CD4-positive, alpha-beta T cell treated with Interleukin-4 for 1 hour (primary cell): ENCODE measurements at places on chromosomes 3 and 15.

- peak; percentile 24 for DNase-seq
Observed at GRCh38 chr3:127822682-127823425, 539 bp upstream of the MGLL start.

DNA sequence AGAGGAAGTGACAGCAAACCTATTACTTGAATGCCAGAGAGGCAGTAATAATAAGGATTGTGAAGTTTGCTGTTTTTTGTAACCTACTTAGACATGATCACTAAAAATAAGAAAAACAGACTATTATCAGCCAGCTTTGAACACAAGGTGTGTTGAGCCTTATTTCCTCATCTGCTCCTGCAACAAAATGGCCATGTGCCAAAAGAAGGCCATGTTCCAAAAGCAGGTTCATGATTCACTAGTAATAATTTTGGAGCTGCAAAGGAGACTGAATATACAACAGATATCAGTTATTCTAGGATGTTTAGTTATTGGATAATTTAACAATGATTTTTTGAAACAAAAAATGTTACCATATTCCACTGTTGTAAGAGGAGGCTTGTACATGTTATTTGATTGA is 578.7 kb downstream of the SQOR start:
- DNase-seq = no peak

GRCh38 chr15:79901958-79902357 is 5.1 kb upstream of the MTHFS start:
- no peak for DNase-seq

DNA sequence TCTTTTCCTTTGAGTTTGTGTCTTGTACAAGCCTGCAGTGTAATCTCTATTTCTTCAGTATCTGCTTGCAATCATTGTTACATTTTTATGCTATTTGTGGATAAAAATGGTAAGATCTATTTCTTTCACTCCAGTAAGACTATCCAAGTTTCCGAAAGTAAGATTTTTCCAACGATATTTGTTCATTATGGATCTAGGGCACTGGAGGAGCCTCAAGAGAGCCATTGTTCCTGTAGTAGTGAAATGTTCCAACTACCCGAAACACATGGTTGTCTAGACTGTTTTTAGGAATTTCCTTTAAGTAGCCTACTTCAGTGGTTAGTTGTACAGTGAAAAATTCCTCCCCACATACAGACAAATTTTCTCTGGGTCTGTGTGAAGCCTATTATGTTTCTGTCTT is 597.4 kb downstream of the RSL24D1 start:
- no peak for DNase-seq

DNA sequence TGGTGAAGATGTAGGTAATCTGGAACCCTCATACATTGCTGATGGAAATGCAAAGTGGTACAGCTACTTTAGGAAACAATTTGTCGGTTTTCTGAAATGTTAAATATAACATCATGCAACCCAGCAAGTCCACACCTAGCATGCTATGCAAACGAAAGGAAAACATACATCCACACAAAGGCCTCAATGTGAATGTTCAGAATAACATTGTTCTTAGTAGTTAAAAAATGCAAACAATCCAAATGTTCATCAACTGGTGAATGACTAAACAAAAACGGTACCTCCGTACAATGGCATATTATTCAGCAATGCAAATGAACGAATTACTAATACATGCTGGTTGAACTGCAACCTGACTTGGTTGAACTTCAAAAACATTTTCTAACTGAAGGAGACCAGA is 423.3 kb upstream of the THRB start:
- DNase-seq = no peak

DNA sequence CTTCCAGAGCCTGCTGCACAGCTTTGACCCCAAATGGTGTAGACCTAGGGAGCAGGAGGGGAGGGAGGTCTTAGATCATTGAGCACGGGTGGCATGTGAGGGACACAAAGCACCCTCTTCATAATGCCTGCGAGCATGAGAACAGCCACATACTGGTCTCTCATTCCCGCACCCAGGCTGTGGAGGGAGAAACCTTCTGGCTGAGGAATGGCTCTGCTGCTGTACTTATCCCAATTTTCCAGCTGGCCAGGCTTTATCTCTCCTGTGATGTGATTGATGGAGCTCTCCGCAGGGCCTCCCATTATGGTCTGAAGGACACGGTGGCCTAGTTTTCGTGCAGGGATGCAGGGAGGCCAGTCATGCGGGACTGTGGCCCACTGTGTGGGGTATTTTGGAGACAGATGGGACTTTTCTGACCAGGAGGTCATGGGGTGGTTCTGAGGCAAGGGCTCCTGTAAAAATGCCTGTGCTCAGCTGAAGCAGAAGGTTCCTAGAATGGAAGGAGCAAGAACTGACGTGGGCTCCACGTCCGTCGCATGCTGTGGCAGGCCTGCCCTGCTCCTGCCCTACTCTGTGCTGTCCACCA is 251.5 kb downstream of the PLCL2 start:
- DNase-seq = no peak

DNA sequence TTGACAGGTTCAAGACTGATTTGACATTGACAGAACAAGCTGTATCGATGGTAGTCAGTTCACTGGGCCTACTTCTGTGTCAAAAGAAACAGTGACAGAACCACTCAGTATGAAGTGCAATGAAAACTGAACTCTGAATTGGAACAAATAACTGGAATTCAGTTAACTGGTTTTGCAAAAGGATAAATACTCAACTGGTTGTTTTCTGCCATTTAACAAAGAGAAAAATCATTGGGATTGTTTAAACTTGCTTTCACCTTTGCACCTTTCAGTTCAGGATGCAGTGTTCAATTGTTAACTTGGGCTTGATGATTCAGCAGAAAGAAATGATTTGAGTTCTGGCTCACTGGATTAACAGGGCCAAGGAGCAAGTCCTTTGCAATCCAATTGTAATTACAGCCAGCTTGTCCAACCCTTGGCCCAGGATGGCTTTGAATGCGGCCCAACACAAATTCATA is 4.9 kb downstream of the BTD start:
- DNase-seq = no peak

DNA sequence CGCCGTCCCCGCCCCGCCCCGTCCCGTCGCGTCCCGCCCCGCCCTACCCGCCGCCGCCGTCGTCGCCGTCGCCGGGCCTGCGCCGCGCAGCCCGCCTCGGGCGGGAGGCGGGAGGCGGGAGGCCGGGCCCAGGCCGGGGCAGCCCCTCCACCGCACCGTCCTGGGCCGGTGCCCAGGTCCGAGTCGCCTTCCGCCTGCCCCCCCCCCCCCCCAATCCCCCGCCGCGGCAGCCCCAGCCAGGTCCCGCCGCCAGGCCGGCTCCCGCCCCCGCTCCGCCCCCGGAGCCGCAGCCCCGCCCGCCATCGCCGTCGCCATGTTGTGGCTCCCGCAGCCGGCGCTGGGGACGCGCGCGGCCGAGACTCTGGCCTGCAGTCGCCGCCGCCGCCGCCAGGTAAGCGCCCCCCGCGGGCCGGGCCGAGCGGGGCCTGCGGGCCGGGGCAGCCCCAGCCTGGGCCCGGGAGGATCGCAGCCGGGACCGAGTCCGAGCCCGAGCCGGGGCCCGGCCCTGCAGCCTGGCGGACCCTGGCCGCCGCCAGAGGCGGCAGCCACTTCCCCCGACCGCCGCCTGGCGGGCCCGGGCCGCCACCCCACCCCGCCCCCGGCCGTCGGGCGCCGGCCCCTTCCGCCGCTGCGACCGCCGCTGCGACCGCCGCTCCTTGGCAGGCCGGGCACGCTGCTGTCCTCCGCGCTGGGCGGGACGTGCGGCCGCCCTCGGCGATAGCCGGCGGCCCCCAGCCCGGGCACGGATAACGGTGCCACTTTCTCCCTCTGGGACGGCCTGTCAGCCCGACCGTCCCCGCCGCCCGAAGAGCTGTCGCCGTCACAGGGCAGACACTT is at the start of gene ZNF592:
Gene ZNF592, plus strand, starts transcription at position 319 of the 837 bp plus-strand sequence. CDS start 34,084 bp downstream, outside the sequence.
- peak; percentile 83 for DNase-seq

DNA sequence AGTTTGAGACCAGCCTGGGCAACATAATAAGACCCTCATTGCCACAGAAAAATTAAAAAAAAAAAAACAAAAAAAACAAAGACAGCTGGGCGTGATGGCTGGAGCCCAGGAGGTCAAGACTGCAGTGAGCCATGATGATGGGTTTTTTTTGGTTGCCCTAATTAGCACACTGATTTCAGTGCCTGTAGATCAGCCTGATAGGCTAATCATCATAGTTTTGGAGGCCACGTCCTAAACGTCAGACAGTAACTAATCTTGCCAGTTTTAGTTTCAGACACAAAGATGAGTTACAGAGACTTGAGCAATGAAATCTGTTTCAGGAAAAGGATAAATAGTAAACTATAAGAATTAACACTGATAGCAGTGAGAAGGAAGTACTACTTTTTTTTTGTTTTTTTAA is 55.4 kb downstream of the LRCH3 start:
- no peak for DNase-seq

- DNase-seq = peak; percentile 33
Observed at GRCh38 chr3:190585805-190586630, 72.1 kb downstream of the IL1RAP start.

- no peak for DNase-seq
Observed at GRCh38 chr3:64728994-64729393, 41.2 kb upstream of the ADAMTS9 start.

GRCh38 chr3:170062769-170063168 is 25.0 kb downstream of the GPR160 start:
- DNase-seq = no peak

- no peak for DNase-seq
Observed at GRCh38 chr3:192090586-192090985, 629.6 kb downstream of the PYDC2 start.

- DNase-seq = no peak
Observed at GRCh38 chr15:36571301-36571700, 8.1 kb upstream of the CDIN1 start.

- DNase-seq = no peak
Observed at GRCh38 chr15:68414591-68414990, 17.4 kb downstream of the ITGA11 start.

- no peak for DNase-seq
Observed at GRCh38 chr3:11187681-11188080, 33.4 kb downstream of the HRH1 start.

DNA sequence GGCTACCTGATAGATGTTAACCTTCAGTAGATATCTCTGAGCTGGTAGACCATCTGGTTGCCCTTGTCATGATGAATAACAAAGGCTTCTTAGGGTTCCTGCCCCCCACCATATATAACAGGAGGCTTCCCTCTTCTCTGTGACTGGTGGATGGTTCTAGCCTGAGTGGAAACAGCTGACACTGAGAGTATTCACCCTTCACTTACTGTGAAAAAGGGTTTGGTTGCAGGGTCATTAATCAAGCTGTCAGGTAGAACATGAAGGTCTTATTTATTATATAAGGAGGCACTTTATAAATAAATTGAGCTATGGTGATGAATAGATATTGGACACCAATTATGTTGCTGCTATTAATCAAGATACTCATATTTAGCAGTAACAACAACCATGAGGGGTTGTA is 58.6 kb downstream of the CACNA2D3 start:
- no peak for DNase-seq

DNA sequence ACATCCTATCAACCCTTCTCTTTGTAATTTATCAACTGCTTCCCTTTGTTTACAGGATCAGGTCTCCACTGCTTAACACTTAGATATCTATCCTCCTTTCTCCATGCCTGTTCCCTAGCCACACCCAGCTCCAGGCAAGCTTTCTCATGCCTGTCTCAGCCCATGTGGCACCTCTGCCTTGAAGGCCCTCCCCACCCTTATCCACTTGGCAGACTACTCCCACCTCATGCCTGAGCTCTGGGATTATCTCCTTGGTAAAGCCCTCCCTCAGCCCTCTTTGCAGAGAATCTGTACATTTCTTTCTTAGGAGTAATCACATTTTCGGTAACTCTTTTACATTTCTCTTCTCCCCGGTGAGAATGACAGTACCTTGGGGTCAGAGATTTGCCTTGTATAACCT is 96.0 kb downstream of the ATP1B3 start:
- no peak for DNase-seq

DNA sequence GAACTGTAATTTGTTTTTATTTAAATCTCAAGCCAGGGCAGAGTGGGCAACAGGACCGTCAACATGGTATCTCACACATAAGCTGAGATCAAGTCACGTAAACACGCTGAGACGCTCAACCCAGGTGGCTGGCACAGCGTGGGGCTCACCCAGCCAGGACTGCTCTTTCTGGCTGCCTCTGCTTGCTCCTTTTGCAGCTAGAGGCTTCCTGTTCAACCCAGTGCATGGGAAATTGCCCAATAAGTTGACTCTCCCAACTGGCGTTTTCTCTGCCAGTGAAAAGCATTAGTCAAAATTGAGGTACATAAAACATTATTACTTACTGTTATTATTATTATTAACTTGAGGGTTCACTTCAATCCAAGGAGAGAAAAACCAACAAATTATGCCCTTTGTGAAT is 398.1 kb downstream of the NR2F2 start:
- no peak for DNase-seq

DNA sequence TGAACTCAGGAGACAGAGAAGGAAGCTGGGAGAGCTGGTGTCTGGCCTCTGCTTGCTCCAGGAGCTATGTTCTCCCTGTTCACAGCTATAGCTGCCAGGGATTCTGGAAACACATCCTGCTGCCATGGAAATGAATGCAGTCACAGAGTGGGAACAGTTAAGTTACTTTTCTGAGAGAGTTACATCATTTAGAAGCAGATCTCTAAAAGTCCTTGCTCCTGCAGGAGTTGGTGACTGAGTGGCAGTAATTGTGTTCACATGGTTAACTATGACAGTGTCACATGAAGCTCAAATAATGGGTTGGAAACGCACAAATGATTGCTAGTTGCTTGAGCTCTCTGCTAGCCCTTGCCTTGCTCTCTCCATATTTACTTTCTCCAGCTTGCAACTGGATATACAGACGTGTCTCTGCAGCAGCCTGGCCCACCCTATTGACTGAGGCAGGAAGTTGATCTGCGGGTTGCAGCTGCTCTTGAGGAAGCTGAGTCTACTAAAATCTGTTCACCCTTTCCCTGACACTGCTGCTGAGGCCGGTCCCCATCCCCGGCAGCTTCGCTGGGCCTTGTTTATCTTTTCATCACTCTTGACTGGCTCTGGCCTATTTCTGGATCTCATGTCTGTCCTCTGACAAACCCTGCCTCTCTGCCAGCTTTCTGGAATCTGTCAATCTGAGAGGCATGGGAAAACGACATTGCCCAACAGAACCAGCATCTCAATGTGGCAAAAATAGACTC is 16.7 kb upstream of the ISLR start:
- DNase-seq = no peak

GRCh38 chr3:73284472-73284871 is 223.0 kb downstream of the EBLN2 start:
- DNase-seq = no peak

- DNase-seq = no peak
Observed at GRCh38 chr3:63706321-63707085, 54.0 kb downstream of the SNTN start.

DNA sequence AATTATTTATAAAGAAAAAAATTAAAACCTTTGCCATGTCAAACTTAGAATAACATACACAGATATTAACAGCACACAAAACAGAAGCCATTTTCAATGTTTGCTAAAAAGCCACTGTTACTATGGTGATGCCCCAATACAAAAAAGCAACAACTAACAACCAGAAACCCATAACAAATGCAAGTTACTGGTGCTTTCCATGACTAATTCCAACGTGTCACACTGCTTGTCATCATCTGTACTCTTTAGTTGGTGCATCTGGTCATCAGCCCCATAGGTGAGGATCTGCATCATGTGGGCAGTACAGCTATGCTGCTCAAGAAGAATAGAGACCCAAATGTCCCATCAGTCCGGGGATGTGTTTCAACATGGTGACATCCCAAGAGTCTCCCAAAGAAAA is 52.8 kb downstream of the ATP8B4 start:
- DNase-seq = peak; percentile 68
